ENCODE measurements at places on chromosomes 11 and 22. TPM values are rescaled to one million over a fixed set of nuclear protein-coding genes. Genes with fewer than 3 reads are reported as not detected.

DNA sequence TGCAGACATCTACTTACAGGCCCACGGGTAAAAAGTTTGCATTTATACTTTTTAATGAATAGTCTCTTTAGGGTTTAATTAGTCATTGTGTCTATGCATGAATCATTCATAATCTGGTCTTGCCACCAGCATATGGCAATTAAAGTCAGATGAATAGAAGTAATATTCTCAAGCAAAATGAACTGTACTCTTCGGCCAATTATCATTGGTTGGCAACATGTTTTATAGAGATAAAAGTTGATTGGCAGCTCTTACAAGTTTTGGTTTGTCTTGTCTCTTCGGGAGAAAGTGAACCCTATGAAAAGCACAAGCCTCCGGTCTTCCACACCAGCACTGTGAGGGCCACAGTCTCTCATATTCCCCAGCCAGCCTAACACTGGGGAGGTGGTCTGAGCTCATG is 97.8 kb downstream of the OSBP2 start:
- H3K27ac ChIP-seq = no peak overlapping the region
- H3K4me3 ChIP-seq = no peak overlapping the region
- no peaks in the 10 kb centered on the region for H3K36me3 ChIP-seq
- H3K4me1 ChIP-seq = no peaks in the 10 kb centered on the region

DBX1 gene
- total RNA-seq = not detected

DNA sequence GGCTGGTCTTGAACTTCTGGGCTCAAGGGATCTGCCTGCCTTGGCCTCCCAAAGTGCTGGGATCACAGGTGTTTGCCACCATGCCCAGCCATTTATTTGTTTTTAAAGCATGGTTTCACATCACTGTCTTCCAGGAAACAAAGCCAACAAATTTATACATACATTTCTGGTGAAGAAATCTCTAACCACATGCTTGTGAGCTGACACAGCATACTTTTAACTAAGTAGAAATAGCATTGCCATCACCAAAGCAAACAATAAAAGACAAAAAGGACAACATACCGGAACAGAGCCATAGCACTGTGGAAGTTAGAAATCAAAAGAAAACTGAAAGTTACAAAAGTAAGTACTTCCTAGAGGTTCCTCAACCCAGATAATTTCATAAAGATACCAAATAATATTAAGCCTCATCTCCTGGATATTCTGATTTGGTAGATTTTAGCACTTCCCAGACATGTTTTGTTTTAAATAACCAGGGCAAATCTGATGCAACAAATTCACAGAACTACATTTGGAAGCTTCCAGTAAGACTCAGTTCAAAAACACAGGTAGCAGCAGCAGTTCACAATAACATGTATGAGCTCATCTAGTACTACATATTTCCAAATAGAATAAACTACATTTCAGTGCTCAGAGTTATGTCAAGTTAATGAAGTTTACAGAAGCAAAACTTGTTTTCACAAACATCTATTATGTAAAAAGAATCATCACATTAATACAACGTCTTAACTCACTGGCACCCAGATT is 70.6 kb downstream of the RRAS2 start:
- H3K36me3 ChIP-seq = no peaks in the 10 kb centered on the region
- H3K4me1 ChIP-seq = no peaks in the 10 kb centered on the region
- no peak overlapping the region for H3K4me3 ChIP-seq

GRCh38 chr11:46216019-46216764 is 61.3 kb upstream of the CREB3L1 start:
- no peak for DNase-seq
- H3K27ac ChIP-seq = no peak overlapping the region
- H3K4me1 ChIP-seq = no peaks in the 10 kb centered on the region

TRPC6 gene
- 0.32 TPM for total RNA-seq

DNA sequence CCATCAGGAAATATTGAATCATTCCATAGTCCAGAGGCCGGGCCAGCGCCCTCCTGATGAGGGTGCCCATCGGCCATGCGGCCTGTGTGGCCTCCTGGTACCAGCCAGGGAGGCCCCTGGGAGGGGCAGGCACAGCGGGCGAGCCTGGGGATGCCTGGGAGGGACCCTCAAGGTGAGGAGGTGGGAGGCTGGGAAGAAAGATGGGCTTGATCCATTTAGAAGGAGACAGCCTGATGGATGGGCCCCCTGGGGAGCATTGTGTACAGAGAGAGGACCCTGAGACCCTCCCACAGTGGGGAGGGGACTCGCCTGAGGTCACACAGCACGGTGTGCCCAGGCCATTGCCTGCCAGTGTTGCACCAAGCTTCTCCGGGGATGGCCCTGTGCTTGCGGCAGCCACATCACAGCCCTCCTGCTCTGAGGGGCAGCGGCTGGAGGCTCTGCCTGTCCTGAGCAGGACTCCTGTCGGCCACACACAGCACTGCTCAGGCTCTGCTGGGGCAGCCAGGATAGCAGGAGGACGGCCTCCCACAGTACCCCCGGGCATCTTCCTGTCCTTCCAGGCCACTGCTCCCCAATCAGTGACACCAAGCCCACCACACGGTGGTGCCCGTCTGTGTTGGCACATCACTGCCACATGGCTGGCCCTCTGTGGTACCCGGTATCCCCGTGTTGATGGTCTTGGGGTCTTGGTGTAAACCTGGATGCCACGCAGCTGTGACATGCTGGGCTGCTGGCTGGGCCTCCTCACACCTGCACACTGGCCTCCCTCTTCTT is 290.0 kb downstream of the TBC1D22A start:
- H3K27ac ChIP-seq = no peak overlapping the region
- no peaks in the 10 kb centered on the region for H3K27me3 ChIP-seq
- no peak overlapping the region for H3K4me3 ChIP-seq
- H3K4me1 ChIP-seq = no peaks in the 10 kb centered on the region
- H3K36me3 ChIP-seq = no peaks in the 10 kb centered on the region
- no peak for DNase-seq

GRCh38 chr11:34198523-34198922 is 93.1 kb downstream of the NAT10 start:
- DNase-seq = no peak
- no peaks in the 10 kb centered on the region for H3K27me3 ChIP-seq
- H3K4me3 ChIP-seq = no peak overlapping the region
- no peaks in the 10 kb centered on the region for H3K4me1 ChIP-seq
- no peak overlapping the region for H3K27ac ChIP-seq

DNA sequence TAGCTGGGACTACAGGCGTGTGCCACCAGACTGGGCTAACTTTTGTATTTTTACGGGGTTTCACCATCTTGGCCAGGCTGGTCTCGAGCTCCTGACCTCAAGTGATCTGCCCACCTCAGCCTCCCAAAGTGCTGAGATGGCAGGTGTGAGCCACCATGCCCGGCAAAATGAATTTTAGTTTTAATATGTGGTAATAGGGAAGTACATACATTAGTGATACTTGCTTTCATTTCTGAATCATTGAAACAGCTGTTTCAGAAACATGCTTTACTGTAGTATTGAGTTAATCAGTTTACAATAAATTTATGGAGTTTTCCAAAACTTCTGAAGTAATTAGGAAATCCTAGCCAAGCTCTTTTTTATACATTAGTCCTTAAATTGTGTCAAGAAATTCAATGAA is 15.6 kb downstream of the PCF11 start:
- H3K4me1 ChIP-seq = no peaks in the 10 kb centered on the region
- no peak for DNase-seq
- H3K27ac ChIP-seq = no peak overlapping the region
- no peak overlapping the region for H3K4me3 ChIP-seq

GRCh38 chr11:1746956-1747752 is 3.2 kb downstream of the IFITM10 start:
- no peak overlapping the region for H3K4me3 ChIP-seq
- DNase-seq = no peak
- H3K4me1 ChIP-seq = 0 out of 2 replicates have a peak, but pooled peaks cover 6% of the 10 kb centered on the region
- no peaks in the 10 kb centered on the region for H3K36me3 ChIP-seq
- H3K27ac ChIP-seq = no peak overlapping the region

TRIM49 gene
- not detected for total RNA-seq

TRIM48 gene
- total RNA-seq = not detected

DLG2 gene
- total RNA-seq = 21.6 TPM

OR52I1 gene
- not detected for total RNA-seq

GRCh38 chr22:42560781-42561180 is 7.0 kb downstream of the SERHL2 start:
- no peak overlapping the region for H3K27ac ChIP-seq
- no peak for DNase-seq
- H3K27me3 ChIP-seq = no peaks in the 10 kb centered on the region
- peaks cover 14% of the 10 kb centered on the region for H3K4me1 ChIP-seq
- H3K36me3 ChIP-seq = no peaks in the 10 kb centered on the region
- H3K4me3 ChIP-seq = no peak overlapping the region

DNA sequence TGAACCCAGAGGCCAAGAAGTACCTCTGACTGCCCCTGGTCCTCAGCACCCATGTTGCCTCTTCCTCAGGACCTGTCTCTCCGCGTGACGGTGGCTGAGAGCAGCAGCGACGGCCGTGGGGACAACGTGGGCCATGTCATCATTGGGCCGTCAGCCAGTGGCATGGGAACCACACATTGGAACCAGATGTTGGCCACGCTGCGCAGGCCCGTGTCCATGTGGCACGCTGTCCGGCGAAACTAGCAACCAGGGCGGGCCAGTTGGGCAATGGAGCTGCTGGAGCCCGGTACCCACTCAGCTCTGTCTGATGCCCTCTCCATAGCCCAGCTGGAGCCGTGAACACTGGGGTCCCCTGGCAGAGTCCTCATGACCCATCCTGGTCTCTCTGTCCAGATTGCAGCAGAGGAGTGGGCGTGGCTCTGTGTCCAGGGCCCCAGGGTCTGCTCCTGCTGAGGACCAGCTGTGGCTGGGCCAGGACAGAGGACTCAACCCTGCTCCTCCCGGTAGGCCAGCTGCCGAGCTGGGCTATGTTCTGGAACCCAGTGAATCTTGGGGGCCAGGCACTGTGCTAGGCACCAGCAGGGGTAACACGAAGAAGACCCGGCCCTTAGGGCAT is 8.0 kb upstream of the RHOD start:
- no peaks in the 10 kb centered on the region for H3K36me3 ChIP-seq

DNA sequence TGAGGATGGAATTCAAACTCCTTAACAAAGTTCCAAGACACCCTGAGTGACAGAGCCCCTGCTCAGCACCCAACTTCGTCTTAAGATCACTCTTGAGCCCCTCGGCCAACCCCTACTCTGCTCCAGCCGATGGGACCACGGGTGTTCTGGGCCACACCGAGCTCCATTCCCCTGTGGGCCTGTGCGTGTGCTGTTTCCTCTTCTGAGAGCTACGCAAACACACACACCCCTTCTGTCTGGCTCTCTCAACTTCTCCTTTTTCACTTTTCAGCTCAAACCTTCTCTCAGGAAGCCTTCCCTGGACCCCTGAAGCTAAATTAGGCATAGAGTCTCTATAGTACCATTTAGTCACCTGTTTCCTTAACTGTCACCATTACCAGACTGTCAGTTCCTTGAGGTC is 37.5 kb upstream of the NNMT start:
- H3K27ac ChIP-seq = no peak overlapping the region
- H3K4me1 ChIP-seq = peaks cover 21% of the 10 kb centered on the region
- no peaks in the 10 kb centered on the region for H3K27me3 ChIP-seq
- no peak for DNase-seq
- H3K36me3 ChIP-seq = no peaks in the 10 kb centered on the region

KCNJ5 gene
- total RNA-seq = not detected

- no peak overlapping the region for H3K4me3 ChIP-seq
- H3K27ac ChIP-seq = no peak overlapping the region
- DNase-seq = no peak
- no peaks in the 10 kb centered on the region for H3K36me3 ChIP-seq
These were observed 90.5 kb downstream of the GALNT18 start for GRCh38 chr11:11531131-11531908.

All from Caco-2 (cell line).